ENCODE measurements at places on chromosomes 6 and 20.
A peak's percentile ranks its signal among the peaks of the same experiment; 100 is the strongest.

- DNase-seq, result peak; percentile 81
These were observed 75.8 kb downstream of the BCKDHB start for GRCh38 chr6:80182308-80182707.

- no peak for DNase-seq
These were observed 31.7 kb downstream of the FOXC1 start for GRCh38 chr6:1641343-1641885.

DNA sequence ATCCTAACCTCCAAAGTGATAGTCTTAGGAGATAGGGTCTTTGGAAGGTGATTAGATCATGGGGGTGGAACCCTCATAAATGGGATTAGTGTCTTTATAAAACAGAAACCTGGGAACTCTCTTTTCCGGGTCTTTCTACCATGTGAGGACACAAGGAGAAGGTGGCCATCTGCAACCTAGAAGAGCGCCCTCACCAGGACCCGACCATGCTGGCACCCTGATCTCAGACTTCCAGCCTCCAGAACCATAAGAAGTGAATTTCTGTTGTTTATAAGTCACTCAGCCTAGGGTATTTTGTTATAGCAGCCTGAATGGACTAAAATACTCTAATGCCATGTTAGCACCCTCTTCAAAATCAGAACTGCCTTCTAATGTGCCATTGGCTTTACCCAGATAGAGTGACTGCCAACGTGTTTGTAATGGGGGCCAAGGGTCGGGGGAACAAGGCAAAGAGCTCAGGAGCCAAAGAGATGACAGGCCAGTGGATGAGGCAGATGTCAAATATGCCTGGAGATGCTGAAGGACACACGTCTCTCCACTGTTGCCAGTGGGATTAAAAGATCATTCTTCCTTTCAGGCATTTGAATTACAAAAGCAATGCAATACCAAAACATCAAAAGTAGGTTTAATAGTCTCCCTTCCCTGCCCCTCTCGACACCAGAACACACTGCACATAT, 21.0 kb downstream of the TUBB2B start:
- DNase-seq, result no peak

GRCh38 chr6:129267028-129267427, 384.1 kb downstream of the LAMA2 start:
- no peak for DNase-seq

DNA sequence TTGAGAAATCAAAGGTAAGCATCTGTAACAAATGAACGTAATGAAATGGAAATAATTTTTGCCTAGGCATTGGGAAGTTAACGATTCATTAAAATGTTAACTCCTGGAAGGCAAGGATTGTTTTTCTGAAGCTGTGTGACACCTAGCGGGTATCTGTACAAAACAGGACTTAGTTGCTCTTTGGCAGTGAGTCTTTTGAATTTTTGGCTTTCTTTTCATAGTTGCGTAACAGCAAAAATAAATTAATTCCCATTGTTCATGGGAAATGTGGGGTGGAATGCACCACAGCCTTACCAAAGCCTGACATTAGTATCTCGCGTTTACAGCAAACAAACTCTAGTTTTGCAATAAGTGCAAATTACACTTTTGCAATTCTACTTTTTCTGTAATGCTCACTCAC, 92.7 kb upstream of the DTNBP1 start:
- peak; percentile 9 for DNase-seq

DNA sequence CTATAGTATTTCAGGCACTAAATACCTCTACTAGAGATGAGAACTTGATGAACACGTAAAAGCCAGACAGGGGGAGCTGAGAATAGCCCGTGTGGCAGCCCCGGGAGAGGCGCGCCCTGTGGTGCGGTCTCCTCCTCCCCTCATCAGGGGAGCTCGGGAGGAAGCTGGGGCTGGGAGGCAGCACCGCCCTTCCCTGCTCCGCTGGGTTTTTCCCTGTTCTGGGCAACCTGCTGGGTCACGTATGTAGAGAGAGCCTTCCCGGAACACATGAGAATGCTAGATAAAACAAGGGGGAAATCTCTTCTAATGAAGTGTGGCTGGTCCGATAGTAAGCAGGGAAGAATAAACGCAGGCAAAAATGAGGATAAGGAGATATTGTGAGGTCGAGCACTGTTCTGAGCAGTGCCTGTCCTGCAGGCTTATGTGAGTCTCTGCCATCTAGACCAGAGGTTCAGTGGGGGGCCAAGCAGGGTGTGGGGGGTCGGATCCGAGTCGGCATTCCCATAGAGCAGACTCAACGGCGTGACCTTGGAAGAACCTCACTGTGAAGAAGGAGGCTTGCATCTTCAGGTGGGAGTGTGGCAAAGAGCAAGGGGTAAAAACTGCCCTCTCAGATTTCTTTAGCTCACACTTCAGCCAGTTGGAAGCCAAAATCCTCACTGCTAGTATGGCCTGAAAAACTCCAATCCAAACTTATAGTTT, 13.4 kb upstream of the RPS6KA2 start:
- DNase-seq, result no peak

DNA sequence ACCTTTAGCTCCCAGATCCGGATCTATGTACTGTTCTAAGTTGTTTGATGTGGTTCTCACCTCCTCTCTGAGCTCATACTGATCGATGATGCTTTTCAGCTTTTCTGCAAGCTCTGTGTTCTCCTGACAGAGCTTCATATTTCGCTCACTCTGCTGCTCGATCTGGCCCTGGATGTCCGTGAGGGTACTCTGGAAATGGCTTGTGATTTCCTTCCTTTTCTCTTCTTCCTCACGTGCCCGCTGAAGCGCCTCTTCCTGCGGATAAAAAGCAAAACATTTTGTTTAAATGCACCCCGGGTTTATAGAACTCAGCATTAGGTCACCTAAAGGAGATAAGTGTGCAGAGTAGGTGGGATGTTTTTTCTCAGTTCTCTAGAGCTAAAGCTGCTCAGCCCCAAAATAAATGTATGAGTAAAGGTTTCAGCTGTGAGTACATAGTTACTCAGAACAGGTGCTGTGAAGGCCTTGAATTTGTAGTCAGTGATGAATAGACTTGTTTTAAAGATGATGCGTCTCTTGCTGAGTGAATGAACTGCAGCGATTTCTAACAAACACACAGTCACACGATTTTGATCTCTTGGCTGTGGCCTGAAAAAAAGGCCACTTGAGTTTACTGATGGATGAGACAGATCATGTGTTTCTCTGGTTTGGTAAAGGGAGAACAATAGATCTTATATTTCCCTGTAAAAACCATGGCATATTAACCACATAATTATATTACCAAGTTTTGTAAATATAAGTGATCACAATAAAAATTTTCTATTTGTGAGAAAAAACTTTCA, 29.1 kb downstream of the TXLNB start:
- DNase-seq, result peak; percentile 50

GRCh38 chr6:12449447-12449846, 159.3 kb downstream of the EDN1 start:
- no peak for DNase-seq

DNA sequence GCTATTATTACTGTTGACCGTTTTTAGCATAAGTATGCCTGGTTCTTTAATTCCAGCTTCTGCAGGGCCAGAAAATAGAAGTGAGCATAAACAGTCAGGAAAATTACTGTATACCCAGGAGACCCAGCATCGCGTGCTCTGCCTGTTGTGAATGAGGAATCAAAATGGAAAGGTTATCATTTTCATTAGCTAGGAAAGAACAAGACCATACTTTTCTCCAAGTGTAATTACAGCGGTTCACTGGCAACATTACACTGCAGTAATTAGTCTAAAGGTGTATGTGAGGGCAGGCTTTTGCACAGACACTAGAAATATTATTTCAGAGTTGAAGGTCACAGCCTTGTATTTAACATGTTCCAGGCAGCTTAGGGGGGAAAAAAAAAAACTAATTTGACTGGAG, 403.8 kb upstream of the SOX4 start:
- no peak for DNase-seq

- peak; percentile 43 for DNase-seq
These were observed 577 bp upstream of the SCAND1 start for GRCh38 chr20:35954907-35955251.

DNA sequence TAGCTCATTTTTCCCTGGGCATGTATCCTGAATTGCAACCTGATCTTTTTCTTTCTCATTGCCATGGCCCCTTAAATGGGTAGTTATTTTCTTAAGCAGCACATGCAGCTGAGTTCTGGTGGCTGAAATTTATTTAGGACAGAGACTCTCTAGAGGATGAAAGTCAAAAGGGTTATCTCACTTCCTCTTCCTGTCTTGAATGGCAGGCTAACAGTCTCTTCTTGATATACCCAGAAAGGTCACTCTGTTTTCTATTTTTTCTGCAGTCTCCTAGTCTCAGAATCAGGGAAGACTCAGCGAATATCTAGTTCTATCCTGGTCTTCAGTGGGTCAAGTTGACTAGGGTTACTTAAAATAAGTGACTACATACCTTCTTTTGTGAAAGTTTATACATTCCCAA, 243.3 kb downstream of the EPHA7 start:
- no peak for DNase-seq

DNA sequence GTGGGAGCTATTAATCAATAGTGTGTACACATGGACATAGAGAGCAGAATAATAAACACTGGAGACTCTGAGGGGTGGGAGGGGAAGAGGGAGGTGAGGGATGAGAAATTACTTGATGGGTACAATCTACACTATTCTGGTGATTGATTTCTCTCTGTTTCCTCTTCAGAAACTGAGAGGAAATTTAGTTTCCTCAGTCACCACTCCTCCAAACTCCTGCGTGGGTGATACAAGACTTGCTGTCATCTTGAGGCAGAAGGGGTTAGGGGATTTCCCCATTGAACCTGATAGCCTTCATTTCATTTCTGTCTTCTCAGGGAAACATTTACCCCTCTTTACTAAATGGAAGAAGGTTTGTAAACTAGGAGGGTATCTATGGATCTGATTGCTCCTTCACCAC, 84.3 kb upstream of the ESR1 start:
- no peak for DNase-seq

GRCh38 chr6:722077-722524, 29.2 kb upstream of the EXOC2 start:
- peak; percentile 90 for DNase-seq

DNA sequence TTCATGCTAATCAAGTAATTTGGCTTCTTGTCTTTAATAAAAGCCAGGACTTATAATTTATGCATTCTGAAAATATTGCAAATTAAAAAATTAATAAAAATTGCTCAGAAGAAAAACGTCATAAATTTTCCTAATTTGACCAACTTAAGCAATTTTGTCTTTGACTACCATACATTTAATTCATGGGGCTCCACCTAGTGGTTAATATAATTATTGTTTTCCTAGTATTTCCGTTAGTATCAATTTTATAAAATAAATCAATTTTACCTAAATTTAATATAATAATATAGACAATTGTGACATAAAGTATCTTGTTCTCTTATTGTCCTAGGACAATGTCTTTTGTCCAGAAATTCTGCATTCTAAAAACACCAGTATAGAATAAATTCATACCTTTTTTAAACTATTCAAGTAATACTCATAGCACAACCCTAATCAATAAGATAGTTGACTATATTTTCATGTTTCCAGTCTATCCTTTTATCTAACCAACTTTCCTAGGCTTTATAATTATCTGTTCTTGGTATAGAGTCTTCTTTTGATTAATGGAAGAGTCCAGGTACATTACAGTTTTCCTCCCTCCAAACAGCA, 319.9 kb downstream of the TRDN start:
- peak; percentile 4 for DNase-seq

DNA sequence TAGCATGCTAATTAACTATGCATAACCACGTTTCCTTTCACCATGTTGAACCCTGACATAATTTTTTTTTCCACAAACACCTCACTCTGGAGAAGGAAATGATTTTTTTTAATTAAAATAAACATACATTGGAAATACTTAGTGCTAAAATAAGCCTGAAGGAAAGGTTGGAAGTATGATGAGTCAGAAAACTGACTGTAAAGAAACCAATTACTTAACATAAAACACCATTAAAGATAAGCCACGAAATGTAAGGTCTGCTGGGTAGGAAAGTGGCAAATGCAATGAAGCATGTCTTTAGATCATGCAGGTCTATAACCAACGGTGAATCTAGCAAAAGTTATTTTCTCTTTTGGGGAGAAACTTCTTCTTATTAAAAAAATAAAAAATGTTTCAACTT, 47.5 kb downstream of the OPRM1 start:
- no peak for DNase-seq

- DNase-seq, result peak; percentile 90
These were observed 197.1 kb upstream of the PLN start for GRCh38 chr6:118350881-118351430.

GRCh38 chr6:161429921-161430490, 156.1 kb upstream of the AGPAT4 start:
- DNase-seq, result no peak

DNA sequence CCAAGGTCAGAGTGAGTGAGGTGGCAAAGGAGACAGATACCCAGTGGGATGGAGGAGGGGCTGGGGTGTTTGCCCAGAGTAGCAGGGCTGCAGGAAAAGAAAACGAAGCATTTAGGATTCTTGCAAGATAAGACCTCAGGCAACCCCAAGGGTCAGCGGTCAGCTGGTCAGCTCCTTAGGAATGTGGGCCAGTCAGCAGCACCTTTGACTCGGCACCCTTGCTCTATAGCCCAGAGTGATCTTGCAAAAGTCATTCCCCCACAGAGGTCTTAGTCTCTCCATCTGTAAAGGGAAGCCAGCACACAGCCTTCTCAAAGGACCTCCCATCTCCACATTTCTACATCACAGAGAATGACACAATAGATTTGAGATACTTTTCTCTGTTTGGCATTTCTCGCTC, 56.7 kb downstream of the VEGFA start:
- no peak for DNase-seq

DNA sequence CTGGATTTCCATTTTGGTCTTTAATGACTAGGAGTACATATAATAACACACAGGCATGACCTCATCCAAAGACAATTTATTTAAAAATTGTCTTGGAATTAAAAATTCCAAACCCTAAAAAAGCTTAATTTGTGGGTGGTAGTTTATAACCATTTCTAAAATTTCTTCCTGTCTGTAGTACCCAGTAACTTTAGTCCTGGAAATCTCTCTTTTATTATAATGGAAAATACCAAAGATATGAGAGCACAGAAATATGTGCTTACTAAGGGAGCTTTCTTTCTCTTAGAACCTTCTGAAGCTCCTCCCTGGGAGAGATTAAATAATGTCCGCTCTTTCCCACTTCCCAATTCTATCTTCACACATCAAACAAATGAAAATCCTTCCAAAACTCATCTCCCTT, 70.5 kb upstream of the PRL start:
- DNase-seq, result peak; percentile 36

DNA sequence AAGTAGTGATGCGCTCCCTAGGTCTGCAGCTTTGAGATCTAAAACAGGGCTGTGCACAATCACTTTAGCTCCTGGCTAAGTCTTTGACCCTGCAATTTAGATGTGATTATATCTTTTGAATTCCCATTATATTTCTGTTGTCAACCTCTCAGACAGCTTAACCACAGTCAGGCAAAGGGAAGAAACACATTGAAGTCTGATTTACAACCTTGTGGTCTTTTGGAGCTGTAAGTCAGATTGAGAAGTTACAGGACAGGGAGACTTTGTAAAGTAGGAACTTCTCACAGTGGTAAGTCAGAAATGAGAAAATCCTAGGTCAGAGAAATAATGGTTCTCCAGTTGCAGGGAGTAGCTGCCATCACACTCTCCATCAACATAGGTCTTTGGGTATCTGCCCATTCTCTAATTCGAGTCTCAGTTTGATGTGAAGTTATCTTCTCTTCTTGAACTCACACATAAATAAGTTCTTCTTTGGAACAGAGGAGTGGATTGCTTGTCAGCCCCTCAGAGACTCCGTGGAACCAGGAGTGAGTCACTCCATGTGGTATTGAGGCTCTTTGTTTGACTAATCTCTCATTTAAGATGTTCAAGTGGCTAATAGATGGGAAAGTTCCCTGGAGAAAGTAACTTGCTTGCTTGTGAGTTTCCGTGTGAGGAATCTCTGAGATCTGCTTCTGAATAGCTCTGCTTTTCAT, 35.0 kb upstream of the SGK1 start:
- DNase-seq, result peak; percentile 93

Data from IMR-90 (cell line).